ENCODE measurements at places on chromosomes 3 and 15.
A peak's percentile ranks its signal among the peaks of the same experiment; 100 is the strongest.

- no peak for DNase-seq
Observed at GRCh38 chr3:190083635-190084034, 37.1 kb downstream of the P3H2 start.

DNA sequence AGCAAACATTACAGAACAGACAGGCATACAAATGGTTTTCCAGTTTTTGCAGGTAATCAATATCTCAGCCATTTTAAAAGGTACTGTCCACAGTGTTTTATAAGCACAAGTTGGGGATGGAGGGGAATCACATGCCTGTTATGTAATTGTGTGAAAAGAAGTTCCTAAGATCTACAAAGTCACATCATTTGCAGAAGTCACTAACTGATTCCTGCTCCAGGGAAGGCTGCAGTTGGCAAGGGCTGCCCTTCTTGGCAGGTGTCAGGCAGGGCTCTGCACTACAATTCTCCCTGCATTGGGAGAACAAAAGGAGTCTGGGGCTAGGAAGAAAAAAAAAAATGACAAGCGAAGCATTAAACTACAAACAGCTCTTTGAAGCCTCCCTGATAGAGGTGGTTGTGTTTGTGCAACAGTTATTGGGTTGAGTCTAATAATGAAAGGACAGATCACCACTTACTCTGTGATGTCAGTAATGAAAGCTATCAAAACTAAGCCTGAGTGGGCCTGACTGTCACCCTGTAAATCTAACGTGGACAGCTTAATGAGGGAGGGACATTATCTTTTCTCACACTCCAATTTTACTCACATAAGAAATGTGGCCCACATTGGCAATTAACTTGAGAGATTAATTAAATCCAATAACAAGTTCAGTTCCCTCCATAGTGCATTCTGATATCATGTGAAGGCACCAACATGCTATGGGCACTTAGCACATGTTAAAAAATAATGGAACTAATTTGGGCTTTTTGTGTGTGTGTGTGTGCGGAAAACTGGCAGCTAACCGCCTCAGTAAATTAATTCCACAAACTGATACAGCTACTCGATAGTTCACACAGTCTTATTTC, 242.9 kb downstream of the FHIT start:
- DNase-seq, result no peak

GRCh38 chr3:16262174-16262573, 2.6 kb downstream of the DPH3 start:
- no peak for DNase-seq

GRCh38 chr3:55036883-55037577, 109.2 kb upstream of the LRTM1 start:
- no peak for DNase-seq

- no peak for DNase-seq
Observed at GRCh38 chr3:10855083-10855870, 39.2 kb downstream of the SLC6A11 start.

DNA sequence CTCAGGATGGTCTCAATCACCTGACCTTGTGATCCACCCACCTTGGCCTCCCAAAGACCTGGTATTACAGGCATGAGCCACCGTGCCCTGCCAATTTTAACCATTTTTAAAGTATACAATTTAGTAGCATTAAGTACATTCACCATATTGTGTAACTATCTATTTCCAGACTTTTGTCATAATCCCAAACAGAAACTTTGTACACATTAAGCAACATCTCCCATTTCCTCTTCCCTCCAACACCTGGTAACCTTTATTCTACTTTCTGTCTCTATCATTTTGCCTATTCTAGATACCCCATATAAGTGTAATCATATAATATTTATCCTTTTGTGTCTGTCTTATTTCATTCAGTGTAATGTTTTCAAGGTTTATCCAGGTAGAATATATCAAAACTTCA, 8.9 kb upstream of the MYLK start:
- DNase-seq, result no peak

DNA sequence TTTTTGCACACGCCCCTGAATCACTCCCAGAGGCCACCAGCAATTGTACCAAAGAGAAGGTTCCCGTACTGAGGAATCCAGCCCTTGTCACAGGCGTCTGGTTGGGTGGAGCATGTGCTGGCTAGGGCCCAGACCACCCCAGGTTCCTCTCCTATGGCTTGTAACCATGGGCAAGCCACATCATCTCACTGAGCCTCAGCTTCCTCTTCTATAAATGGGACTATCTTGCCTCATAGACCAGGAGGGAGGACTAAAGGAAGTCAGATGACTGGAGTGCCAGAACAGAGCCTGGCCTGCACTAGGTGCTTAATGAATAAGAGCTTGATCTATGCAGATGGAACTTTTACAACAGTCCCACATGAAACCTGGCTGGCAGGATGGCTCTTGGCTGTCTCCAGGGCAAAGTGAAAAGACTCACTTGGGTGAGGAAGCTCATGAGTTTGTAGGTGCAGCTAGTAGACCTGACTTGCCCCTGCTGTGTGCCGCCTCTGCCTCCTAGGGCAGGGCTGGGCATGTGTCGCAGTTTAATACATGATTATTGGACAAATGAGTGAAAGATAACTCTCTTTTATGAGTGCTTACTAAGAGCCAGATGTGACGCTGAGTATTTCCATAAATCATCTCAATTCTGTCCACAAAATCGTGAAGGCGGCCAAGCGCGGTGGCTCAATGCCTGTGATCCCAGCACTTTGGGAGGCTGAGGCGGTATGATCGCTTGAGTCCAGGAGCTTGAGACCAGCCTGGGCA, 29.3 kb downstream of the CTSH start:
- no peak for DNase-seq

- DNase-seq, result no peak
Observed at GRCh38 chr15:79071901-79072300, 18.7 kb downstream of the RASGRF1 start.

DNA sequence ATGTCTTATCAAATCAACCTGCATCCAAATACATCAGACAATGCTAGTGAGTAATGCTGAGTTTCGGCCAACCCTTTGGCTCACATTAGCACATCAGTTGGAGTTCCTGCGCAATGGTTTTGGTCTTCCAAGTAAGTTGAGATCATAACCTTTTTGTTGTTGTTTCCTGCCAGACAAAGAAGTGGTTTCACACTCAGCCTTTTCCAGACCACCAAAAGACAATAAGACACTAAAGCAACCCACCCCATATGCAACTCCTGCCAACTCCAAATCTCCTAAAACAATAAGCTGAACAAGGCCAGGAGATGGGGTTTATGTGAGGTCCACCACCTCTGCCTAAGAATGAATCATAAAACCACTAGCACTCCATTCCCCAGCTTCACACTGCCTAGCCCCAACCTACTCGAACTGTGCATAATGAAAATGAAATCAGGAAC, 177.0 kb downstream of the ERC2 start:
- DNase-seq, result no peak

DNA sequence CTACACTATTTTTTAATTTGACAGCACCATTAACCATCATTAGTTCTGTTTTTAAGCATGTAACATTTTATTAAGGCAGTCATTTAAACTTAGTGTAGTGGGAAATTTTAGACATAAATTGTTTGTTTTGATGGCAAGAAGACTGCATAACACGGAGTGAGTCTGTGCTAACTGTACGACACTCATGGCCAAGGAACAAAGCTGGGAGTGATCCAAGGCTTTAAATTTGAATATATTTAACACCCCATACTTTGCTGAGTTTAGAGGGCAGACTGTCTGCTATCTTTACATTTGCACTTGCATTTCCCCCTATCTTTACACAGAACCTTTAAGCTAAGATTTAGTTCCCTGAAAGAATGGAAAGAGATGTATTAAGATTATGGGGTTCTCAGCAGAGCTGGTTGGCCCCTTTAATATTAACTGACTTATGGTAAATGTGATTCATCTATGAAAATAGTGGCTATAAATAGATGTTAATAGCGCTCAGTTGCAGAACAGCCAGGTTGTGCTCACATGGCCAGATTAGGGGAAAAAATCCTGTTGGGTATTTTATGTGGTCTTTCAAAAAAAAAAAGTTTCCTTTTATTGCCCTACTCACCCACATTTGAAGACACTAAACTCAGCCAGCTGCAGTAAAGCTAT, 120.7 kb downstream of the CMSS1 start:
- no peak for DNase-seq

GRCh38 chr15:64893481-64894394, 18.0 kb upstream of the ANKDD1A start:
- peak; percentile 95 for DNase-seq

GRCh38 chr3:29612536-29612935, 331.7 kb downstream of the RBMS3 start:
- no peak for DNase-seq

- no peak for DNase-seq
Observed at GRCh38 chr3:174098746-174099145, 701.2 kb downstream of the NLGN1 start.

- DNase-seq, result peak; percentile 42
Observed at GRCh38 chr15:78739996-78740903, 71.0 kb downstream of the ADAMTS7 start.

GRCh38 chr15:40146037-40146436, 14.8 kb upstream of the BUB1B start:
- no peak for DNase-seq

GRCh38 chr3:100198579-100199269, 62.1 kb upstream of the TBC1D23 start:
- DNase-seq, result no peak

GRCh38 chr3:52682016-52682415, 3.7 kb downstream of the PBRM1 start:
- DNase-seq, result no peak

GRCh38 chr3:183967693-183968092, 50.0 kb downstream of the ABCC5 start:
- DNase-seq, result no peak

GRCh38 chr3:132210476-132211346, 106.5 kb upstream of the ACP3 start:
- no peak for DNase-seq

GRCh38 chr3:136950623-136951022, 7.2 kb upstream of the IL20RB start:
- no peak for DNase-seq

GRCh38 chr15:88243895-88244787, 12.4 kb downstream of the NTRK3 start:
- DNase-seq, result no peak

DNA sequence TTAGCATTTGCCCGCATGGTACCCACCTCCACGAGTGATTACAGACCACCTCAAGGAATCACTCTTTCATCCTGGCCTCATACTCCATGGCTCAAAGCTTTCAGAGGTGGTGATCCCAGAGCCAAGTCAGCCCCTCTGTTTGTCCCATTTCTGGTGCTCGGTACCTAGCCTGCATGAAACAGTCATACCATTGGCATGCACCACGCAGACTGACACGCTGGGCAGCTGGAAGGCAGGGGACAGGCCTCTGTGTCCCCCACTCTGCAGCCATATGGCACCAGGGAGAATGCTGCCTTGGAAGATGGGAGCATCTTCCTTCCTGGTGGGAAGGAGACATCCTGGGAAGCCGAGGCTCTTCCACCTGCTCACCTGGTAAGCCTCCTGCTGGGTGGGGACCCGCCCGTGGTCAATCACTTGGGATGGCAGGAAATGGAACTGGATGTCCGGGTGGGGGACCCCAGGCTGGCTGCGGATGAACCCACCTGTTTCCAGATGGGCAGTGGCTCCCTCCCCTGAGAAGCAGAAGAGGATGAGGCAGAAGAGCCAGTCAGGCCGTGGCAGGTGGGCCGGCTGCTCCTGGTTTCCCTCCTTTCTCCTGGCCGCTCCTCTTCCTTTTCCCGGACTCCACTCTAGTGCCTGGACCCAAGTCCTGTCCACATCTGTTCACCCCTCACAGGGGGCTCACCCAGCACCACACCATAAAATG, 26.9 kb downstream of the CHDH start:
- no peak for DNase-seq

- no peak for DNase-seq
Observed at GRCh38 chr15:69092159-69092558, 68.3 kb upstream of the GLCE start.

DNA sequence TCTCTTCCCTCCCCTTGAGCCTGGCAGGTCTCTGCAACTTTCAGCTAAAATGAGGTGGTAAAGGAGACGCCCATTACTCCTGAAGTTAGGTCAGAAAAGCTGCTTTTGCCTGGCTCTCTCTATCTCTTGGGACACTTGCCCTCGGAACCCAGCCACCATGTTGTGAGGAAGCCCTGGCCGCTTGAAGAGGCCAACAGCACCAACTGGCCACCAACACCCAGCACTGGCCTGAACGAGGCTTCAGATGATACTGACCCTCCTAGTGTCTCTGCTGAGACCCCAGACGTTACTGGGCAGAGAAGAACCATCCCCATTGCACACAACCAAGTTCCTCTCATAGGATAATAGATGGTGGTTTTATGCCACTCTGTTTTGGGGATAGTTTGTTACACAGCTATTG, 49.5 kb upstream of the PCSK6 start:
- DNase-seq, result no peak

- no peak for DNase-seq
Observed at GRCh38 chr3:170137986-170138385, 43.5 kb downstream of the PHC3 start.

- no peak for DNase-seq
Observed at GRCh38 chr3:116445311-116445841, at the start of gene LSAMP. Gene LSAMP, minus strand, starts transcription at chr3:116445487.

GRCh38 chr3:179450901-179451264, 387 bp downstream of the GNB4 start:
- no peak for DNase-seq

DNA sequence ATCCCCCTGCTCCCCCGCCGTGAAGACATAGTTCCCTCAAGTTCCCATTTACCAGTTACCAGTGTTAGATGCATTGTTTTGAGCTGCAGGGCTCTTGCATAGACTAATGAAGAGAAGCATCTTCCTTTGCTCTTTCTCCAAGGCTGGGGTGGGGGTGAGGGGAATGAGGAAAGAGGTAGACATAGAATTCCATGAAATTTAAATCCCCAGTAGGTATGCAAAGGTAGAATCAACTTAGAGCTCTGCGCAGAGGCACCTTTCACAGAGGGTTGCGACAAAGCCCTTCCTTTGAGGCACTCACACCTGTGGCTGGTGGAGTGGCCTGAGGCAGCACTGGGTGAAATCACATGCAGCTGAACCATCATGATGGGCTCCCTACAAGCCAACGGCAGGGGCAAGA, 101.3 kb downstream of the WDR76 start:
- DNase-seq, result no peak

GRCh38 chr3:158743664-158744566, 11.7 kb upstream of the RARRES1 start:
- DNase-seq, result no peak

DNA sequence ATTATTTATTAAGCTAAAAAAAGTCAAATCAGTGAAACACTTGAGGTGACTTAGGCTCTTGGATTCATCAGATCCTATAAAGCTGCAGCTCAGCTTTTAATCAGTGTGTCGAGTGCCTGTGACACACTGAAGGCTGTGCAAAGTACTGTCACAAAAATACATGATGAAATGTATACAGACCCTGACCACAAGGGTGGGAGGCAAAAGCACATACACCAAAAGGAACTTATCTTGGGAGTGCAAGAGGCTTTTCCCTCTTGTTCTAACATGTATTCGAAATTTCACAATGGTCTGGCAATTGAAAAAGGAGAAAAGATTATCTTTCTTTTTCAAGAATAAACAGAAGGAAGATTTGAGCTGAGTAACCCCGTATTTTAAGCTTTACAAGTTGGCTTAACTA, 35.9 kb downstream of the VGLL4 start:
- no peak for DNase-seq

Data from stimulated activated CD4-positive, alpha-beta T cell treated with anti-CD3 and anti-CD28 coated beads, Interleukin-1b, Interleukin-23, amount 100 ng/mL, for 24 hours (primary cell).